ENCODE measurements at places on chromosomes 11 and 22.

DNA sequence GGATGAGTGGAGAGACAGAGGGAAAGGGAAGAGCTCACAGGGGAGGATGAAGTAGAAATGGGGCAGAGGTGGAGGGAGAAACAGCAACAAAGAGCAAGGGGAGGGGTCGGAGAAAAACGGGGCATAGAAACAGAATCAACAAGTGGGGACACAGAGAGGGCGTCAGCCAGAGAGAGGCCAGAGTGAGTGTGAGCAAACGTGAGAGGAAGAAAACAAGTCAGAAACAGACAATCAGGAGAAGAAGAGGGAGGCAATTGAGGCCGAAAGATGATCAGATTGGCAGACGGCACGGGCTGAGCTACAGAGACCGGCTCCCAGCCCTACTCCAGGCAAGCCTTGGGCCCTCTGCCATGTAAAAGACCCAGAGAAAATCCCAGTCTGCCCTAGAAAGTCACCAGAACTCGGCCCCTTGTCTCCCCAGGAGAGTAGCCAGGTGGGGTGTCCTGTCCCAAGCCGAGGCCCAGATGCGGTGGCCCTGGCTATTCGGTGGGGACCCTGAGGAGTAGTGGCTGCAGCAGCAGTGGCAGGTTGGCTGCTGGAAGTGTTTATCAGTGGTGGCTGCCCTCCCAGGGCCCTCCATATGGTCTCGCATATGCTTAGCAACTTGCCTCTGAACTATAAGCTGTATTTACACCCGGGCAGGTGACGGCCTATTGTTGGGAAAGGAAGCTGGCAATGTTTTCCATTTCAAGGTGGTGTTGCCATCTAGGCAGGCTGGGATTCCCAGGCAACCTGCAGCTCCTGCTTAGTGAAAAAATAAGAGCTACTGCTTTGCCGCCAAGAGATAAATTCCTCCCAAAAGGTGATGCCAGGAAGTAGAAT is 14.8 kb upstream of the TSPAN18 start:
- DNase-seq, result peak; percentile 31

DNA sequence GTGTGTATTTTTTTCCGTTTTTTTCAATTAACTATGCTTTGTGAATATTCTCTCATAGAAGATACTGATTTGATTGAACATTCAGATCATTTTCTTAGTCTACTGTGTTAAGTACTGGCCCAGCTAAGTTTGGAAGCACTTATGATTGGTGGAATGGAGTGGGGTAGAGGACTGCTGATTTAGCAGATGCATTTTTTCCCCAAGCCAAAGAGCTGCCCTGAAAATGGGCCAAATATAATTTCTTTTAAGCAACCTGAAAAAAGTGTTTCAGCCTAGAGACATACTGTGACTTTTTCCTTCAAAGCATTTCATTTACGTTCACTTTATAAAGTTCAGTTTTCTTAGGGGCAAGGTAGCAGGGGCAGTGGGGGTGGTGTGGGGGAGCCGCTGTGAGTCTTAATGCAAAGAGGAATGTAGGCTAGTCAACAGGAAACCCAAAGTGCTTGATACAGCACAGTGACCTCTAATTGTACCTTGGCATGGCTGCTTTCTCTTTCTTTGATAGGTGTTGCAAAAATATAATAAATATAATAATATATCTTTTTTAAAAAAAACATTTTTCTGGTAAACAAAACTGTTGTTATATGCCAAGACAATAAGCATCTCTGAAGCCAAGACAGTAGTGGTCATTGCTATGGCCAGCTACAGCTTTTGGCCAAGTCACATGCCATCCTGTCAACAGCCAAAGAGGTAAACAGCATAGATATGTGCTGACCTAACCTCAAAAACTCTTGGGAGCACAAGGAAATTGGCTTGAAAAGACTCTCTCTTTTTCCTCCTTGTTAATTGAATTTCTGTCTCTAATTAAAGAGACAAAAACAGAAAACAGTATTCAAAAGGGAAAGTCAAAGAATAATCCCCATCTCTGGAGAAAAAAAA is 58.8 kb downstream of the LIF start:
- DNase-seq, result no peak

- peak; percentile 5 for DNase-seq
Measured at GRCh38 chr11:74169738-74170458, 904 bp downstream of the C2CD3 start.

- no peak for DNase-seq
Measured at GRCh38 chr11:76760236-76760635, 22.9 kb upstream of the TSKU start.

DNA sequence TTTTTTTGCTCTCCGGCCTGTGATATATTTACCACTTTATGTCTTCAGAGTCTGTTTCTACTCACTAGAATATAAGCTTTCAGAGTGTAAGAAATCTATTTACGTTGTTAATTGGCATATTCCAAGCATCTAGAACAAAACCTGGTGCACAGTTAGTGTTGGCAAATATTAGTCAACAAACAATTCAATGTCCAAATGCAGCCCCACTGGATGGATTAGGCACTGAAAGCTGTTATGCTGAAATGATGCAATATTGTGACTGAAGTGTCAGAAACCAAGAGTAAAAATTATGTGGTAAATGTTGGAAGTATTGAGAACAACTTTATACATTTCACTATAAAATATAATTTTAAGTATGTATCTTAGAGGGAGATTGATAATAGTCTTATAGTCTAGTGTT is 24.8 kb downstream of the CASP4 start:
- DNase-seq, result no peak

- DNase-seq, result peak; percentile 71
Measured at GRCh38 chr11:15471048-15471894, 356.5 kb downstream of the INSC start.

DNA sequence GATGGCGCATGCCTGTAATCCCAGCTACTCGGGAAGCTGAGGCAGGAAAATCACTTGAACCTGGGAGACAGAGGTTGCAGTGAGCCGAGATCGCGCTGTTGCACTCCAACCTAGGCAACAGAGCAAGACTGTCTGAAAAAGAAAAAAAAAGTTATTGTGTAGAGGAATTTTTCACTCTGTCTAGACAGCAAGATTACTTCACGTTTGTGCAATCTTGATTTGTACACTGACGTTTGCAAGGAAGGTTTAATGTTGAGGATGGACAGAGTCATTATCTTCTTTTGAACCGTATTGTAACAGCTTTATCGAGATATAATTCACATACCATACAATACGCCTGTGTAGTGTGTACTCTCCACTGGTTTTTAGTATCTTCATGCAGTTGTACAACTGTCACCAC is 3.7 kb downstream of the CTTN start:
- no peak for DNase-seq

GRCh38 chr11:88297421-88297820 is 40.1 kb downstream of the CTSC start:
- DNase-seq, result no peak

DNA sequence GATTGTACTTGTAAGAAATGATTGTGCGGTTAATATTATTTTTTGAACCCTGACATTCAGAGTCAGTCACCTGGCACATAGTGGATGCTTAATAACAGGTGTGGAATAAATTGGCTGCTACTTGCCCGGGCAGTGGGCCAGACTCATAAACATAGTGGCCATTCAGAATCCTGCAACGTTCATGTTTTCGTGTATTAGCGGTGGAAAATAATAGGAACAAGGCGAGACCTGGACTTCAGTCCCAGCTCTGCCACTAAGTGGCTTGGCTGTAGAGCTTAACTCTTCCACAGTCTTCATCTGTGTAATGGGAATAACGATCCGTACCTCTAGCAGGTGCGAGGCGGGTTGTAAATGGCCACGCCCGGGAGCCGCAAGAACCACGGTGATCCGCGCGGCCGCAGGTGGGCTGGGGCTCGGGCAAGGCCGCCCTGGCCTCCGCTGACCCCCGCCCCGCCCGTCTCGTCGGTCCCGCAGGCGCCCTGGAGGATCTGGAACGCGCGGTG is 761 bp upstream of the TMEM25 start:
- peak; percentile 63 for DNase-seq

DNA sequence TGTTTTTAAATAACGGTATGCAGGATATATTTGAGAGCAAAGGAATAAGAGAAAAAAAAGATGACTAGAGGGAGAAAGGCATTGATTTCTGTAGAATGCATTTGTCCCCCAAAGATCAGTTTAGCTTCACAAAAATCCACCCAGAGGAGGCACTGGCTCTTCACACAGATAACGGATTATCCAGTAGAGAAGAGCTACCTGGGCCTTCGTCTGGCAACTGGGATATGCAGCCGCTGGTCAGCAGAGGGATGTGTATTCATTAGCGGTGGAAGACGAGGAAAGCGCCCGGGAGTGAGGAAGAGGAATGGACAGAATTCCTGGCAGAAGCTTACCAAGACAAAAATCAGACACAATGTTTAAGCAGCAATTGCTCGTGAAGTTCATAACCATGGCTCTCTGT is 5.6 kb upstream of the WT1 start:
- DNase-seq, result no peak

- no peak for DNase-seq
Measured at GRCh38 chr11:121968638-121969037, 147.4 kb downstream of the BLID start.

DNA sequence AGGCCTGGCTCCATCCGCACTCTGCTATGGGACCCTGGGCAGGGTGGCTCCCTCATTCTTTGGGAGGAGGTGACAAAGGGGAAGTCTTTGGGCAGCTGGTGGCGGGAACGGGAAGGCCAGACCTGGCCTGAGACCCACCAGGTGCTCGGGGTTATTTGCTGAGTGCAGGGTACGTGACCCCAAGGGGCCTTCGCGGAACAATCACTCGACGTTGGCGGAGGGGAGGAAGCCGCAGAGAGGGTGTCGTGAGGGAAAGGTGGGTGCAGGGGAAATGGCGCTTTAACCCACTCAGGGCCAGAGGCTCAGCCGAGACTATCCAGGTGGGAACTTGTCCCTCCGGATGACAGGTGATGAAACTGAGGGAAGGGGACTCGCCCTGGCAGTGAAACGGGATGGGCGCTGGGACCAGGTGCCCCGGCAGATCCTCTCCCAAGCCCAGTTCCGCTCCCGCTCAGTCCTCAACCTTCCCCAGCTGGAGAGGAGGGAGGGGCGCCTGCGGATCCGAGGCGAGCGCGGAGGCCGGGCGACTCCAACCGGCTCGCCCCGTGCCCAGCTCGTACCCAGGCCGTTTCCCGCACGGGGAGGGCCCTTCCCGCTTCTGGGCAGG is 911 bp downstream of the A4GALT start:
- DNase-seq, result no peak

- DNase-seq, result no peak
Measured at GRCh38 chr11:787084-787675, 2.7 kb downstream of the CEND1 start.

- DNase-seq, result no peak
Measured at GRCh38 chr11:130051082-130051481, 18.6 kb upstream of the APLP2 start.

DNA sequence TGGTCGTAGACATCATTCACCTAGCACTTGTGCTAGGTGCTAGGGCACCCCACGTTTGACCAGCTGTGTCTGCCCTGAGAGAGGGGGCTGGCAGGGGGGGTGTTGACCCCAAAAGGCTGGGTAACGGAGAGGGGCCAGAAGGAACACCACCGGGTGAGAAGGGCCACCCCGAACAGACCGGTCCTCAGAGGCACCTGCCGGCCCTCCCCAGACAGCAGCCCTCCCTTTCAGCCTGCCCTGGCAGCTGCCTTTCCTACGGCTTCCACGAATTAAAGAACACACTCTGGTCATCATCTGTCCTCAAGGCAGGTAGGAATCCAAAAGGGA is 977 bp upstream of the KCNJ5 start:
- no peak for DNase-seq

Data from NCI-H345 (cell line).